ENCODE measurements at places on chromosomes 5 and 9.

DNA sequence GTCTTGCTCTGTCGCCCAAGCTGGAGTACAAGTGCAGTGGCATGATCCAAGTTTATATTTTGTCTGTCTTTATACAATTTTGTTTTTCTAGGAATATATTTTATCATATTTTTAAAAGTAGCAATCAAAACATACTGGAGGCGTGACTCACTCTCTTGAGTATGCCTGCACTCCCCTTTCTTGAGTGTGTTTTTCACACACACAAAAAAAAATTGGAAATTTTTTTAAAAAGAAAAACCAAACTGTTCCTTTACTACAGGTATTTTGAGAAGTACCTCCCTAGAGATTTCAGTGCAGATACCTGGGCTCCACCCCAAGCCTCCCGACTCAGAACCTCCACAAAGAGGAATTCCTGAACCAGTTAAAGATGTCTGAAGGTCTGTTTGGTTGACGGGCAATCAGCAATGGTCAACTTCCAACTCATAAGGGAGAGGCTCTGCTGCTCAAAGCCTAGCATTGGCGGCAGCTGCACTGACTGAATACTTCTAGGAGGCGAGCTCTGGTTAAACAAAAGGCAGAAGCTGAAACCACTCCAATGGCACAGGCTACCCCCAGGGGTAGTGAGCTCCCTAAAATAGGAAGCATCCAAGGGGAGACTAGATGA is 27.4 kb downstream of the PDE6A start:
- DNase-seq, result no peak

DNA sequence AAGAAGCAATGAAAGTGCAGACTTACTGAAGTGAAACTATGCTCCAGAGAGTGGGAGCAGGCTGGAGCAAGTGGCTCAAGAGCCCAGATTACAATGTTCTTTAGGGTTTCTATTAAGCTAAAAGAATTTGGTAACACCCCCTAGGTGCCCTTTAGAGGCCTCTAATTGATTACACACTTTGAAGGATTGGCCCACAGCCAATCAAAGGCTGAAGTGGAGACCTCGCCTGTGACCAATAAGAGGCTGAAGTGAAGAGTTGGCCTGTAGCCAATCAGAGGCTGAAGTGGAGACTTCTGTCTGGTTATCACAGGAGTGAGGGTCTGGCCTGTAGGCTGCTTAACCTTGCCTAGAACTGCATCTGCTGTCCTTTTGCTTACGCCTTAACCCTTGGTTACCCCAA is 46.7 kb upstream of the SPATA31C2 start:
- DNase-seq, result no peak

GRCh38 chr5:74020503-74020902 is 394.5 kb downstream of the ARHGEF28 start:
- no peak for DNase-seq

GRCh38 chr9:134568116-134568515 is 73.5 kb upstream of the COL5A1 start:
- no peak for DNase-seq

GRCh38 chr5:147979761-147980160 is 73.4 kb upstream of the C5orf46 start:
- DNase-seq, result no peak

GRCh38 chr9:127980060-127980705 is 606 bp downstream of the EEIG1 start:
- no peak for DNase-seq

- DNase-seq, result no peak
These were observed 18.4 kb downstream of the SLC25A46 start for GRCh38 chr5:110757118-110757729.

Measured in stimulated activated CD4-positive, alpha-beta T cell treated with anti-CD3 and anti-CD28 coated beads, Interleukin-12 subunit alpha, Interleukin-12 subunit beta, amount 100 ng/mL, for 24 hours (primary cell).